Effector CD8-positive, alpha-beta T cell (primary cell): ENCODE measurements at places on chromosomes 7 and 10.

GRCh38 chr7:30028749-30029635 lies 780 bp downstream of the PLEKHA8 start:
- peak; percentile 16 for DNase-seq

DNA sequence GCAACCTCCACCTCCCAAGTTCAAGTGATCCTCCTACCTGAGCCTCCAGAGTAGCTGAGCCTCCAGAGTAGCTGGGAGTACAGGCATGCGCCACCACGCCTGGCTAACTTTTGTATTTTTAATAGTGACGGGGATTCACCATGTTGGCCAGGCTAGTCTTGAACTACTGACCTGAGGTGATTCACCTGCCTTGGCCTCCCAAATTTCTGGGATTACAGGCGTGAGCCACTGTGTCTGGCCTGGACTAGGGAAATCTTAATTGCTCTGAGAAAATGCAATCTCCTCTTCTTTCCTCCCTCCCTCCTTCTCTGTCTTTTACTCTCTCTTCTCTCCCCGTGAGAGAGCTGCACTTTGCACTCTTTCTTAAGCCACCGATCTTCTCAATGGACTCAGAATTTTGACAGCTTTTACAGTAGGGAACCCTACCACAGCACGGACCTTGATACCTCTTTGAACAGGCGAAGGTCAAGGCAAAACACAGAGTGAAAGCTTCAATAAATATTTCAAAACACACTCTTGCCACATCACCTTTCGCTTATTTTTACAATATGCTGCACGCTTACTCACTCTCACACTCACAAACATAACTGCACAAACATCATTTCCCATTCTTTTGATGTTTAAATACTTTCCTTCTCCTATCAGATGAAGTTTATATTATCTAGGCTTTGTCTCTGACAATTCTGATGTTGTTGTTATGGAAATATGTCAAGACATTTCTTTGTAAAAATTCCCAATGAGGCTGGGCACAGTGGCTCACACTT lies 173.4 kb upstream of the NRP1 start:
- no peak for DNase-seq

- no peak for DNase-seq
These were observed 64.5 kb downstream of the ST7 start for GRCh38 chr7:117017702-117018266.

DNA sequence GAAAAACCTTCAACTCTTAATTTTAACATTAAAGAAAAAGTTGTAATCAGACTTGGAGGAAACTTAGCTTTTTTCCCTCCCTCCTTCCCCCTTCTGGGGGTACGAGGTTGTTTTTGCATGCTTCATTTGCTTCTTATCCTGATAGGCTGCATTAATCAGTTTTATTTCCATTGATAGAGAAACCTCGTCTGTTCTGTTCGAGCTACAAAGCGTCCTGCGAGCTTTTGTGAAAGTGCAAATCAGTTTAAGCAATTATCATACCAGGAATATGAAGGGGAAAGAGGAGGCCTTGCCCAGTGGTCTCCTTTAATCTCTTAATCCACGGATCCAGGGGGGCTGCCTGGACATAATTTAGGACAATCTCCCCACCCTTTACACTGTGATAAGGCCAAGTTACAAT lies 7.5 kb downstream of the EMX2 start:
- DNase-seq = no peak

- DNase-seq = no peak
These were observed 69.5 kb upstream of the SEPHS1 start for GRCh38 chr10:13417459-13418126.

GRCh38 chr7:143391462-143392404 lies 10.6 kb downstream of the ZYX start:
- no peak for DNase-seq

DNA sequence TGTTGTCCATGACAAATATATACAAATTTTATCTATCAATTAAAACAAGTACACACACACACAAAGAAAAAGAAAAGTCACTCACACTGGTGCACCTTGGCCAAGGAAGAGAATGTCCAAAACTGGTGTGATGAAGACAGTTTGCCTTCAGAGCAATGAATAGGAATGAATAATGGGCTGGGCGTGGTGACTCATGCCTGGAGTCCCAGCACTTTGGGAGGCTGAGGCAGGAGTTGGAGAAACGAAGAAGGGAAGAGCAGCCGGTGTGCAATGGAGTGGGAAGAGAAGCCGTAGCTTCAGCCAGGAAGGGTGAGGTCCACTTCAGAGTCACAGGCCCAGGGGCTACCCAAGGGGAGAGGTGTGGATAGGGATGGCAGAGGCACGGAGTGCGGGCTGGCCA lies 253.6 kb downstream of the CCSER2 start:
- DNase-seq = no peak

DNA sequence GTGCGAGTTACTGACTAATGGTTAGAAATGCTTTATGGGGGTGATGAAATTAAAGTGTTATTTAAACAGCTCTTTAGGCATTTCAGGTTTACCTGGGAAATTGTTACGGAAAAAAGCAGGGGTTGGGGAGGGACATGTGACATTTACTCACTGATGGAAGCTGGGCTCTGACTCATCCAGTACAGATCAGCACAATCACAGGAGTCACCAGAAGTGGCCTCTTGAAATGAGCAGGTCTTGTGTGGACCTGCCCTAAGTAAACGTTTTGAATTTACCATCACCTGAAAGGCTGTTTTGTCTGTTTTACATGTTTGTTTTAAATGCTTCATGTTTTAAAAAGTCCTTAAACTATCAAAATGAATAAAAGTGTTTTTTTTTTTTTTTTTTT lies 2.3 kb downstream of the GLRX3 start:
- no peak for DNase-seq

DNA sequence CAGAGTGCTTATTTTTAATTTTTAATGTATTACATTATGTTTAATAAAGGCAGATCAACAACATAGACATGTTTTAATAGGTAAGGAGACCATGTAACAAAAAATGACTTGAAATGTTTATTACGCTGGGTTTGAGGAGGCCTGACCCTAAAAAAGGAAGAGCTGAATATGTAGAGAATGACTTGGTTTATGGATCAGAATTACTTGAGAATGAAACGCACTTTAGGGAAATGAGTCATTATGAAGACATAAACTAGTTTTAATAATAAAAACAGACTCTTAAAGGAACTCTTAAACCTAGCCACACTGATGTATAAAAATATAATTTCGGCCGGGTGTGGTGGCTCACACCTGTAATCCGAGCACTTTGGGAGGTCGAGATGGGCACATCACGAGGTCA lies 56.5 kb downstream of the CTTNBP2 start:
- no peak for DNase-seq

DNA sequence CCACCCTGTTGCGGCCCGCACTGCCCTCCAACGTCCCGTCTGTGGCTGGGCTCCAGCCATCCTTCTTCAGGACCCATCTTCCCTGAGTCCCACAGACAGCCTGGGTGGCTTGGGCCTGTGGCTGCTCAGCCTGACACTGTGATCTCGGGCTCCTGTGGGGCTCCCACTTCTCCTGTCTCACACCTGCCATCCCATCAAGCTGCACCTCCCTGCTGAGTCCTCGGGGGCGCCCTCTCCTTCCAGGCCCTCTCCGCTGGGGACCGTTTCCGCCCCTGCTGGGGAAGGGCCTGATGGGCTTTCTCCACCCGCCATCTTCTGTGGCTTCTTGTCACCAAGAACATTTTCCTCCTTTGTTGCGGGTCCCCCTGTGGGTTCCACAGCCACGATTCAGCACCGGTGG lies 173.8 kb upstream of the PPP2R2D start:
- no peak for DNase-seq
